ENCODE measurements at places on chromosomes 3 and 15.

DNA sequence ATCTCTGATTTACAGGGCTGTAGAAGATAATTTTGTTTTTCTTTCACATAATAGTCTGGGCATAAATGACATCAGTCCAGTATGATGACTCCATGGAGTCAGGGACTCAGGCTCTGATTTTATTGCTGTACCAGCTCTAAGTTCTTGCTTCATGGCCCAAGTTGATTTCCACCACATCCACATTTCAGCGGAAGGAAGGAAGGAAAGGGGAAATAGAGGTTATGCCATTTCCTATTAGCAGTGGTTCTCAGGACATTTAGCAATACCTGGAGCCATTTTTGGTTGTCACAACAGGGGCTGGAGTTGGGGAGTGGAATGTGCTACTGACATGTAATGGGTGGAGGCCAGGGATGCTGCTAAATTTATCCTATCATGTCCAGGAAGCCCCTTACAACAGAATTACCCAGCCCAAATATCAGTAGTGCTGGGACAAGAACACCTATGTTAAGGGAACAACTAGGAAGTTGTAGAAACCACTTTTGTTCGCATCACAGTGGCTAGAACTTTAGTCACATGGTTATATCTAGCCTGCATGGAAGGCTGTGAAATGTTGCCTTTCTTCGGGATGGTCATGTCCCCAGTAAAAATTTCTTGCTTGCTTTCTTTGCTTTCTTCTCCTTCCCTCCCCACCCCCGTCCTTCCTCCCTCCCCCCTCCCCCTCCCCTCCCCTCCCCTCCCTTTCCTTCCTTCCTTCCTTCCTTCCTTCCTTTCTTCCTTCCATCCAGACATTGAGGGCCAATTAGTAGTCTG, 42.1 kb downstream of the OXSR1 start:
- no peak for DNase-seq

GRCh38 chr15:79804838-79805237, 92.0 kb downstream of the MTHFS start:
- DNase-seq = no peak

DNA sequence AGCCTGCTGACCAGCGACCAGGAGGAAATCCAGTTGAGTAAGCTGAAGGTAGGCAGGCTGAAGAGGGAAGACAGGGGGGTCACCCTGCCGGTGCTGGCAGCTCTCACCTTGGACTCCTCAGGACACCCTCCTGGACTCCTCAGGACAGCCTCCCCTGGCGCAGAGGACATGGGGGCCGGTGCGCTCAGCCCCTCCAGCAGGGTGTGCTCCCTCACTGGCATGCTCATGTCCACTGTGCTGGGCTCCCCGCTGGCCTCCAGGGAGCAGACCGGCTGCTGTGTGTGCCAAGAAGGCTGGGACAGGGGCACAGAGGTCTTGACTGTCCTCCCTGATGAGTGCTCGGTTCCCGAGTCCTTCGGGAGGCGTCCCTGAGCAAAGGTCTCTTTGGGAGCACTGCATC, 183.6 kb downstream of the ATP10A start:
- DNase-seq = no peak

- no peak for DNase-seq
Measured at GRCh38 chr15:70091726-70092463, 5.8 kb downstream of the TLE3 start.

- no peak for DNase-seq
Measured at GRCh38 chr3:120454076-120454689, 3.4 kb upstream of the FSTL1 start.

GRCh38 chr3:43289401-43289800, 3.1 kb downstream of the SNRK start:
- DNase-seq = no peak

DNA sequence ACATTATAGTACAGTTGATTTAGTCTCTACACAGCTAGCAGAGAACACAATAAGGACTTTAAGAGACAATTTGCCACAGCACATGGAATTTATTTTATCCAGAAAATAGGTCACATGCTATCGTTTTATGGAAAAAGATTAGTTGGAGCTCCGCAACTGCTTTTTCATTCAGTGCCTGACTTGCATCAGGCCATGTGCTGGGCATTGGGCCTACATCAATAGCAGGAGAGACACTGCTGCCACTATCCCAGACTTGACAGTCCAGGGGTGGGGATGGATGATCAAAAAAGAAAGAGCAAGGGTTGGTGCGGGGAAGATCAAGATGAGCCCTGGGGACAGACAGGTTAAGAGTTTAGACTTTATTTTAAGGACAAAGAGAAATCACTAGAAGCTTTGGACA, 75.2 kb upstream of the C3orf80 start:
- no peak for DNase-seq

DNA sequence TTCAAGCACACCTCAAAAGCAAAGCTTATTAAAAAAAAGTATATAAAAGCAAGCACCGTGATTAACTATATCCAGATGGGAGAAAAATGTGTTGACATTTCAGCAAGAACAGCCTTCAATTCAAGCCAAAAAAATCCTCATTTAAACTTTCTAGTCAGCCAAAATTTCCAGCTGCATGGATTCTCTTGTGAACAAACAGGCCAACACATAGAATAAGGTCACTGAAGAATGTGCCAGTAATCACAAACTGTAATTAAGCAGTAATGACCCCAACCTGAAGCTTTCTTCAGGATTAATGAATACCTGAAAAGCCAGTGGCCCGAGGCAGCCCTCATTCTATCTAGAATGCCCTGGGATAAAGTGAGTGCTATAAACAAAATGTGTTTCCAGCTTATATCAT, 130.7 kb upstream of the KCNMB2 start:
- DNase-seq = no peak

DNA sequence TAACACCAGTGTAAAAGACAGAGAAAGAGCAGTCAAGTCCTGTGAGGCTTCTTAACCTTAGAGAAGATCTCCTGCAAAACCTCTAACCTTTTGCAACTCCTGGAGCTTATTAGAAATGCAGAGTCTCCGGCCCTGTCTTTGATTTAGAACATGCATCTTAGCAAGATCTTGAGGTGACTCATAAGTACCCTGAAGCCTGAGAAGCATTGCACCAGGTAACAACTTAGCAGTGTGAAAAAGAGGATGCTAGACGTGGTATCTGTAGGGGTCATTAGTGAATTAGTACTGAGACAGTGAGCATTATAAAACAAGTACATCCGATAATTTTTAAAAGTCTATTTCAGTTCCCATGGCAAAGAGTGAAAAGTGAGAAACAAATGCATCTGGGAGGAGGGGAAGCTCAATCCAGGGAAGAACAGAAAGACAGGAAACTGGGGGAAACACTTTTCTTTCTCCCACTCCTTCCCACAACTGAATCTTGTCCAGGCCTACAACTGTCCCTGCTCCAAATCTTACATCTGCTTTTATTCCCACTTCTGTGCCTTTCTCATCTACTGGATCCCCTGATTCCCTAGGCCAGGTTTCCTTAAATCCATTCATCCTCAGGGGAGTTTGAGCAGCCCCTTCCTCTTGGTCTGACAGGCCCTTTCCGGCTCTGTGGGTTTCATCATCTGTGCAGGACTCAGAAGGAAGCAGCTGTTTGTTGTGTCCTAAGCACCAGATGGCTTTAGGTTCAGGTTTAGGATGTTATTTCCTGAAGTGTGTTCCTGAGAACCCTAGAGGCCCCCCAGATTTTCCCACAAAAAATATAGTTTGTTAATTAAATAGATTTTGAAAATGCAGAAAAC, 128.1 kb upstream of the IL12A start:
- no peak for DNase-seq

DNA sequence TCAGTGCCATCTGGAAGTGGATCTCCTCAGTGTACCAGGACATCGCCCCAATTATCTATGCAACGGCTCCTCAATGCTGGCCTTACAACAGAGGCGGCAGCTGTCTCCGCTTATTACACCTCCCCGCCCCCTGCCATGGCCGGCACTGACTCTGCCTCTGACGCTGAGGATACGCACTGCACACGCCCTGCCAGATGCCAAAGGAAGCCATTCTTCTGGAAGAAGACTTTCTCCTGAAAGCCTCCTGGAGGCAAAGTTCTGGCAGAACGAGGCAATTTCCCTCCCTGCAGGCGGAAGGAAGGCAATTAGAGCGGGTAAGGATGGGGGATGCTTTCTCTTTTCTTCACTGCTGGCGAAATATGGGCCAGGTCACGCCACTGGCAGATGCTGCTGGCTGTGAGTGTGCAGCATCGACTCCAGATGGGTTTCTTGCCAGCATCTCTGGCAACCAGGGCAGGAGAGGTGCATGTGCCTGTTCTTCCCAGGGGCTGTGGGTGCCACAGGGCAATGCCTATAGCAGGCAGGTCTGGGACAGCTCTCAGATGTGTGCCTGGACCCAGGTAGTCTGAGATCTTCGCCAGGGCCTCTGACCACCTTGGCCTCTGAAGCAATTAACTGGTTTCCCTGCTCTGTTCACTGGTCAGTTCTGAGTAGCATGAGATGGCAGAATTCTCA, 62.2 kb upstream of the MRPS22 start:
- no peak for DNase-seq

DNA sequence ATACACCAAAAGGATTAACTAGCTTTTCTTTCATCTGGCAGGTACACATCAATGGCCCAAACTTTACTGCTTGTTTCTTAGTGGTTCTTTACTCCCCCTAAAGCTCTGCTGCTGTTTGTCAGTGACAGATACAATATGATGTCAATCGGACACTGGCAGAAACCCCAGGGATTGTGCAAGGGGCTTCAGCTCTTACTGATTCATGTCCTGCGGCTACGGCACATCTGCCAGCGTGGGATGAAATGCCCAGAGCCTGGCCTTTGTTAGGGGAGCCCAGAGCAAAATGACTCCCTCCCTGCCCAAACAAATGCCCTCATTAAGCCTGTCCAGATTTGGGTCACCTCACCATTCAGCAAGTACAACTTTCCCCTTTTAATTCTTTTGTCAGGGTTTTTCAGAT, 28.3 kb downstream of the SRP14 start:
- DNase-seq = no peak

DNA sequence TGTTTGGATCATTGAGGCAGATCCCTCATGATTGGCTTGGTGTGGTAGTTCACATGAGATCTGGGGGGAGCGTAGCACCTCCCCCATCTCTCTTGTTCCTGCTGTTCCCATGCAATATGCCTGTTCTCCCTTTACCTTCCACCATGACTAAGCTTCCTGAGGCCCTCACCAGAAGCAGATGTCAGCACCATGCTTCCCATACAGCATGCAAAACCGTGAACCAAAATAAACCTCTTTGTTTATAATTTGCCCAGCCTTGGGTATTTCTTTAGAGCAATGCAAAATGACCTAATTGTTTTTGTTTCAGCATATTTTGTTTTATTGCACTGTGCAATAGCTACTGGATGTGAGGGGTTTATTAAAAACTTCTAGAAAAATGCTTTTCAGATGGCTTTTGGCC, 56.6 kb upstream of the CHST2 start:
- DNase-seq = no peak

GRCh38 chr15:43215961-43216360, 4.9 kb downstream of the EPB42 start:
- no peak for DNase-seq

DNA sequence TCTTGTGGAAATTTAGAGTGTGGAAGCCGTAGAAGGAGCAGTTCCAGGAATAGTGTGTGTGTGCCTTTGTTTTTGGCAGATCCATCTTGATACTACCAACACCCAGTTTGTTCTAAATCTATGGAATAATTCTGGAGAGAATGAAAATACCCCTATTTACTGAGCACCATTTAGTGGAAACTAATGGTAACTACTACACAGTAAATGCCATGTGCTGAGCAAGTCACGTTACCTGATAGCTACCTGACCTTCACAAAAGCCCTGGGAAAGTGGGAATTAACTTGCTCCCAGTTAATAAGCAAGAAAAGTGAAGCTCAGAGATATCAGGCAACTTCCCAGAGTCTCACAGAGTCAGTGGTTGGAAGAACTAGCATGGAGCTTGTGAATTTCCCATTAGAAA, 137.7 kb downstream of the ARPP21 start:
- no peak for DNase-seq

- DNase-seq = no peak
Measured at GRCh38 chr3:89101921-89102320, 5.5 kb upstream of the EPHA3 start.

- no peak for DNase-seq
Measured at GRCh38 chr15:83854950-83855707, 201.2 kb downstream of the ADAMTSL3 start.

GRCh38 chr3:120568598-120568997, 27.5 kb upstream of the NDUFB4 start:
- no peak for DNase-seq

- peak; percentile 57 for DNase-seq
Measured at GRCh38 chr3:70550723-70551319, 238.4 kb upstream of the MDFIC2 start.

- no peak for DNase-seq
Measured at GRCh38 chr3:158731938-158732855, at the start of gene RARRES1. Gene RARRES1 (minus strand): TSS chr3:158732457. CDS start chr3:158732415, 42 bp downstream.

GRCh38 chr3:124397088-124397487, 333.2 kb upstream of the UMPS start:
- DNase-seq = no peak

DNA sequence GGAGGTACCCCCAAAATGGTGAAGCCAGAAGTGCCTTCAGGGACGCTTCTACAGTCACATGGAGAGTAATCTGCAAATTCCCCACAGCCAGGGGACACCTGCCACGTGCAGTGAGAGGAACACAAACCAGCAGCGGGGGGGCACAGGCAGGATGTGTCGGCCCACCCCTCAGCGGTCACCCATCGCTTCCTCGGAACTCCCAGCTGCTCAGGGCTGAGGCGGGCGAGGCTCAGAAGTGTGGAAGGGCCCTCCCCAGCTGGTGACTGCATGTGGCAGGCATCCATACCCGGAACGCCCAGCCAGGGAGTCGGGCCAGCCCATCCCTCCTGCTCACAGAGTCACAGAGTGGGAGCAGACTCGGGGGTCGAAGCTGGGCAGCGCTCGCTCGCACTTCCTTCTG, 63.7 kb downstream of the SLC12A8 start:
- DNase-seq = no peak

DNA sequence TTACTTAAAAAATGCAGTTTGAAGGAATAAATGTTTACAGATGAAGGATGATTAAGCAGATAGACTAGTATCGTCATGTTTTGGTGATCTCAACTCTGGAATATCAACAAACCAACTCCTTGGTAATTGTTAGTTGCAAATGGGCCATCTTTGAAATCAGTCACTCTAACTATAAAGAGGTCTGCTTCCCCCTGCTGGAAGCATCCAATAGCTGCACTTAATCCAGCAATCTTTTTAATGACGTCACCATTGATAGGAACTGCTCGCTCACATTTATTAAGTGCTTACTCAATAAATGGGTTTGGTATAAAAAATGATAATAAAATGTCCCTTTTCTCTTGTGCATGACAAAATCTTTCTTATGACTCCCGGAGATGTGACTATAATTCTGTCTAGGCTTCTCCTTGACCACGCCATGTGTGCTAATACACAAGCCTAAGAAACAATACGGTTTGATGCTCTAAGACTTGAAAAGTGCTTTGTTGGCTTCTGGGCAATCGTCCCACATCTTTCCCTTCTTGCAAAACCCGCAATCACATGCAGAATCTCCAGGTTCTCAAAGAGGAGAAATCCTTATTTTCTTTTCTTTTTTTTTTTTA, 227.6 kb upstream of the POU1F1 start:
- no peak for DNase-seq
